ENCODE measurements at places on chromosomes 1 and 21. TPM values are rescaled to one million over a fixed set of nuclear protein-coding genes. Genes with fewer than 3 reads are reported as not detected.

- H3K27ac ChIP-seq, result no peak overlapping the region
- H3K36me3 ChIP-seq, result no peaks in the 10 kb centered on the region
- H3K4me3 ChIP-seq, result no peak overlapping the region
- DNase-seq, result no peak
- peaks cover 6% of the 10 kb centered on the region for H3K4me1 ChIP-seq
- no peaks in the 10 kb centered on the region for H3K27me3 ChIP-seq
Observed at GRCh38 chr1:173195596-173196088, 11.5 kb downstream of the TNFSF4 start.

DNA sequence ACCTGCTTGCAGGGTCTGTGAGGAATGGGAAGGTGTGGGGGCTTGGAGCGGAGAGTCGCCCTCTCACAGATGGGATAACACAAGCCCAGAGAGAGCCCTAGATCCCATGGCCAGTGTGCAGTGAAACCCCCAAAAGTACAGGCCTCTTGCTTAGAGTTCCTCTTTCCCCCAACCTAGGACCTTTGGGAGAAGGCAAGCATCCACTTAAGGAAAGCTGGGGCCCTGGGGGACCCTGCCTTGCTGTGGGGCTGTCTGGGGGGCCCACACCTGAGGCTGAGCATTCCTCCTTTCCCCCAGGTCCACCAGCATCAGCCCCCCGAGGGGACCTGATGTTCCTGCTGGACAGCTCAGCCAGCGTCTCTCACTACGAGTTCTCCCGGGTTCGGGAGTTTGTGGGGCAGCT lies 1.1 kb downstream of the VWA1 start:
- H3K27ac ChIP-seq, result peak overlapping the region; percentile 98
- H3K4me3 ChIP-seq, result peak overlapping the region; percentile 78
- H3K36me3 ChIP-seq, result no peaks in the 10 kb centered on the region
- H3K4me1 ChIP-seq, result peaks cover 83% of the 10 kb centered on the region
- no peak for DNase-seq
- no peaks in the 10 kb centered on the region for H3K27me3 ChIP-seq

- no peaks in the 10 kb centered on the region for H3K36me3 ChIP-seq
- peak; percentile 83 for DNase-seq
- H3K4me3 ChIP-seq, result peak overlapping the region; percentile 89
- no peaks in the 10 kb centered on the region for H3K27me3 ChIP-seq
- H3K27ac ChIP-seq, result peak overlapping the region; percentile 92
Observed at GRCh38 chr1:63774617-63775417, 1.0 kb downstream of the ROR1 start.

The DDI2 gene
- 5.3 TPM for polyA plus RNA-seq

The RLF gene
- polyA plus RNA-seq, result 2.4 TPM

The OR2M3 gene
- polyA plus RNA-seq, result not detected

All from sigmoid colon (tissue), 7 donors.